Stimulated activated naive CD4-positive, alpha-beta T cell (primary cell): ENCODE measurements at places on chromosomes 7 and 10.

DNA sequence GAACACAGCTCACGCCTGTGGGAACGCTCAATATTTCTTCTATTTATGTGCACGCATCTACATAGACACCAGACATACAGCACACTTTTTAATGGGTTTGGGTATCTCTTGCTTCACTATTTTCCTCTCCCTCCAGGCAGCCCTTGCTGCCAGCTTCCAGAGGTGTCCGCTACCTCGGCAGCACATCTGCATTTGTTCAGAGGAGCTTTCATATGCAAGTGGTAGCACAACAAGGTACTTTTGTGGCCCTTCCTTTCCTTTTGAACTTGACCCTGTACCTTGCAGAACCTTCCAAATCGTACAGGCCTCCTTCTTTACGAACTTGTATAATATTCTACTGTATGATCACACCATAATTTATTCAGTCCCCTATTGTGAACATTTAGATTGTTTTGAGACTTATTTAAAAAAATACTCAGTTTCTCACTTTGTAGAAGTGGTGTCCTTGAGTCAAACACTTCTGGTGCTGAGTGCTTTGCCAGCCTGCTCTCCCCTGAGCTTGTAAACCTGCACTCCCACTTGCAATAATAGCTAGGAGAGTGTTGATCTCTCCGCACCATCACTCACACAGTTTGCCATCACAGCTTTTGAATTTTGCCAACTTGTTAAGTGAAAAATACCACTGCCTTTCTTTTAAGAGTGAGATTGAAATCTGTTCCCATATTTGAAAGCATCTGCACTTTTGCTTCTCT, 106.0 kb upstream of the ZNF32 start:
- no peak for DNase-seq

DNA sequence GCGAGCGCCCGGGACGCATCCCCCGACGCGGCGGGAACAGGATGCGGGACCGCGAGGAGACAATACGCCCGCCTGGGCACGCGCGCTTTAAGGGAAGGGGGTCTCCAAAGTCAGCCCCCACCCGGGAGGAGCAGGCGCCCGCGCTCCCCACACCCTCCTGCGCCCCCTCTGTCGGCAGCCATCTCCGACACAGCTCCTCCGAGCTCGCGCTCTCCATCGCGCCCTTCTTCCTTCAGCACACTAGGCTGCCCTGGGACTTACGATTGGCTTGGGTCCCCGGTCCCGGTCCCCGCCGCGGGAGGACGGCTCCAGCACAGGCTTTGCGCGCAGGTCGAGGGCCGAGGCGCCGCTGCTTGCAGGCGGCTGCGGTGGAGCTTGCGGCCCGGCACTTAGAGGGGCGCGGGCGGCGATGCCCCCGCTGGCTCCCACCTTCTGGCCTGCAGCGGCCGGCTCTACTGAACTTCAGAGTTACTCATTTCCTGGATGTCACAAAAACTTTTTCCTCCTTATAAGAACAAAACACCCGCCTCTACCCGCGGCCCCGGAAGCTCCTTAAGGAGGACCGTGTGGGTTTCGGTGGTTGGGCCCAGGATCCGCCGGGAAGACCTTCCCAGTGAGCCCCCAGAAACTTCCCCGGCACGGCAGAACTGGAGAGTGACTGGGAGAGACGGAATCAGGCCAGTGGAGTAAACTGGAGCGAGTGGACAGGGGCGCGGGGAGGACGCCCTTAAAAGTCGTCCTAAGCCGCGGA, at the start of gene ITPRIP:
Gene ITPRIP (minus strand): TSS at position 481 of the 751 bp plus-strand sequence. CDS start 22,414 bp downstream, outside the sequence.
- DNase-seq = peak; percentile 97

GRCh38 chr10:133163889-133164815, 4.1 kb downstream of the KNDC1 start:
- DNase-seq = no peak

DNA sequence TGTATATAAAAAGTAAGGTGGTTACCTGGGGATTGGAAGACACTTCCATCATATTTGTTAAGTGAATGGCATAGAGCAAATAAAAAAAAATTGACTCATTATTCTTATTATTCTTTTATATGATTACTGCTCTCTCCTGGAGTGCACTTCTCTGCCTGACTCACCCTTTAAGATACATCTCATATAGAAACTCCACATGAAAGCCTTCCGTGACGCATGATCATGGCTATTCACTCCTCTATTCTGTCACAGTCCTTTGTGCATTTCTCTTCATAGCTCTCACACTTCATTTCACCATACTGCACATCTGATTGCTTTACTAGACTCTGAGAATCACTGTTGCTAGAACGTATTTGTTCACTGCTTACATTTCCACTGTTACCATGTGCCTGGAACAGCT, 597.3 kb downstream of the CNTNAP2 start:
- no peak for DNase-seq

GRCh38 chr10:91444211-91445182, 34.4 kb downstream of the HECTD2 start:
- DNase-seq = no peak

GRCh38 chr7:66409493-66409892, 204.4 kb downstream of the TPST1 start:
- no peak for DNase-seq

GRCh38 chr10:46516660-46517416, 39.6 kb downstream of the GPRIN2 start:
- no peak for DNase-seq

GRCh38 chr7:13947535-13947934, 41.9 kb downstream of the ETV1 start:
- DNase-seq = no peak

DNA sequence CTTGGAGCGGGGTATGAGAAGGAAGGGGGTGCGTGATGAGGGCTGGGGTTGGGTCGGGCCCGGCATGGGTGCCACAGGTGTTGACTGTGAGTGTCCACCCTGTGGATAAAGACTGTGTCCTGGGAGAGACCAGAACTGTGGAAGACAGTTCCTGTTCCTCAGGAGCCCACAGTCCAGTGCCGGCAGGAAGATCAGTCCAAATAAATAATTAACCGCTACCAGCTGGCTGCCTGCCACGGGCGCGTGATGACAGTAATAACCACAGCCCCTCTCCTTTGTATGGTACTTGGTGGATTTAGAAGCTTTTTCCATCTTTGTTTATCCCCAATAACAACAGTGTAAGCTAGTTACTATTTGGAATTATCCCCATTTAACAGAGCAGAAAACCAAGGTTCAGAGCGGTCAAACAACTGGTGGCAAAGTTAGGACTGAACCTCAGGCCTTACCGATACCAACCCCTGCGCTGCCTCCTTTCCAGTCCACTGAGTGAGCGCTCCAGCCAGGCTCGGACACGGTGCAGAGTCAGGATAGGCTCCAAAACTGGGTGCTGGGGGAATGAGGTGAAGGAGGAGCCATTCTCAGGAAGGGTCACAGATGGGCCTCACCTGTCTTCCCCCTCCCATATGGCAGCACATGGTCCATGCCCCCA, 5.1 kb downstream of the ZMIZ1 start:
- DNase-seq = no peak

GRCh38 chr10:31320550-31321211, 1.7 kb downstream of the ZEB1 start:
- peak; percentile 46 for DNase-seq

DNA sequence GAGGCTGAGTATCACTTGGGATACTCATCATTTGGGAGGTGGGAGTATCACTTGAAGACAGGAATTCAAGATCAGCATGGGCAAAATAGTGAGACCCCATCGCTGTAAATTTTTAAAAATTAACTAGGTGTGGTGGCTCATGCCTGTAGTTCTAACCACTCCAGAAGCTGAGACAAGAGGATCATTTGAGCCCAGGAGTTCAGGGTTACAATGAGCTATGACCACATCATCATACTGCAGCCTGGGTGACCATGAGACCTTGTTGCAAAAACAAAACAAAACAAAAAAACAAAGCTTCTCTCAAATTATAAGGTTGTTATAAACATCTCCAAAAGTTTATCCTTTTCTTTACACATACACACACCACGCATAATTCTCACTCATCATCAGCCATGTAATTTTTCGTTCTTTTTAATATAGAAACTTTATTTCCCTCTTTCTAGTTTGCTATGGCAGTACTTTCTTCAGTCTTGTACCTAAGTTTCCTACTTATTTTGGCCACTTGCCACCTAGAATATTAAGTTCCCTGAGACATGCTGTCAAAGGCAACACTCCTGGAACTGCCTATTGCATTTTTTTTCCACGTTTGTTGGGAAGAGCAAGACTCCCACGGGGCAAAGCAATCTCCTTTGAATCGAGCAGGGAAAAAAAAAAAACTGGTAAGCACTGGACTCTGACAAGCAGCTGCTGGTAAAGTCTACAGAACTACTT, 37.1 kb downstream of the SKIDA1 start:
- DNase-seq = no peak

DNA sequence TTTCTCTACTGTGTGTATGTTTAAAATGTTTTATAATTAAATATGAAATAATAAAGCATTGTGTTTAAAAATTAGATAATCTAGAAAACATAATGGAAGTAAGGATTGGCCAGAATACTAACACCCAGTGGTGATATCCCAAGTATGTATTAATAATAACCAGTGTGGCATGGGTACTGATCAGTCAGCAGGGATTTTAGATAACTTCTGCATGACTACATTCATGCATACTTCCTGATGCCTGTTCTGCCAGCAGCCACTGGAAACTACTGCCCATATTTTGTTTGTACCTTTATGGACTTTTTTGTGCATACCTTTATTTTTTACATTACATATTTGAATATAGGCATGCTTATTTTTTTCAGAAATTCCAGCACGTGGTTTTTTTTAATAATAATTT, 156.6 kb upstream of the TMEM196 start:
- DNase-seq = no peak

- DNase-seq = no peak
These were observed 26.4 kb downstream of the PDLIM1 start for GRCh38 chr10:95264227-95265051.

DNA sequence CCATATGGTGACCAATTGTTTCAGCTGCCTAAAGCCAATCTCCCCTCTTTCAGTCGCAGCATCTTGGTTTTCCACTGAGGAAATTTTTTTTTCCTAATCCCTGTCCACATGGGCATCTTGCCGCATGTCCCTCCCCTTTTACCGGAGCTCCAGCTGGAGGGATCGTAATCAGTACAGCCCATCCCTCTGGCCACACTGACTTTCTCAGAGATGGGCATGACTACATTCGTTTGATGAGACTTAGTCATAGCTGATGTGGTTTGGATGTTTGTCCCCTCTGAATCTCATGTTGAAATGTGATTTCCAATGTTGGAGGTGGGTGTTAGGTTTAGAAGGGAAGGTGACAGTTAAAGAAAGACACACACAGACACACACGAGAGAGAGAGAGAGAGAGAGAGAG, 186.8 kb upstream of the CXCL12 start:
- DNase-seq = no peak

- DNase-seq = no peak
These were observed 257.6 kb downstream of the GATA3 start for GRCh38 chr10:8312079-8312478.

GRCh38 chr7:143416565-143417149, 8.0 kb upstream of the EPHA1 start:
- DNase-seq = no peak

DNA sequence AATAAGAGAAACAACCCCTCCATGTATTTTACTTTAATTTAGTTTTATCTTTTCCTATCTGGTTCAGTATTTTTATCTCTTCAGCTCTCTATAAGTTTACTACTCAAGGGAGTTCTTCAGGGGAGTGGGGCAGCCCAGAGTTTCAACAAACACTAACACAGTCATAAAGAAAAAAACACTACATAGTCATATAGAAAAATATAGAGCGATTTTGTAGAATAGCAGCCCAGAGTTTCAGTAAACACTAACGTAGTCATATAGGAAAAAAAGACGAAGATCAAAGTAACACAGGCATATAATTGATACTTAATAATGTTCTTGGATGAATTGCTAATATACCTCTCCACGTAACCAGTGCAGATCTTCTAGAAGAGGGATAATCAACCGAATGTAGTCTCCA, 54.7 kb downstream of the PON1 start:
- DNase-seq = no peak

GRCh38 chr10:32357056-32357735, 10.2 kb upstream of the EPC1 start:
- DNase-seq = peak; percentile 43

DNA sequence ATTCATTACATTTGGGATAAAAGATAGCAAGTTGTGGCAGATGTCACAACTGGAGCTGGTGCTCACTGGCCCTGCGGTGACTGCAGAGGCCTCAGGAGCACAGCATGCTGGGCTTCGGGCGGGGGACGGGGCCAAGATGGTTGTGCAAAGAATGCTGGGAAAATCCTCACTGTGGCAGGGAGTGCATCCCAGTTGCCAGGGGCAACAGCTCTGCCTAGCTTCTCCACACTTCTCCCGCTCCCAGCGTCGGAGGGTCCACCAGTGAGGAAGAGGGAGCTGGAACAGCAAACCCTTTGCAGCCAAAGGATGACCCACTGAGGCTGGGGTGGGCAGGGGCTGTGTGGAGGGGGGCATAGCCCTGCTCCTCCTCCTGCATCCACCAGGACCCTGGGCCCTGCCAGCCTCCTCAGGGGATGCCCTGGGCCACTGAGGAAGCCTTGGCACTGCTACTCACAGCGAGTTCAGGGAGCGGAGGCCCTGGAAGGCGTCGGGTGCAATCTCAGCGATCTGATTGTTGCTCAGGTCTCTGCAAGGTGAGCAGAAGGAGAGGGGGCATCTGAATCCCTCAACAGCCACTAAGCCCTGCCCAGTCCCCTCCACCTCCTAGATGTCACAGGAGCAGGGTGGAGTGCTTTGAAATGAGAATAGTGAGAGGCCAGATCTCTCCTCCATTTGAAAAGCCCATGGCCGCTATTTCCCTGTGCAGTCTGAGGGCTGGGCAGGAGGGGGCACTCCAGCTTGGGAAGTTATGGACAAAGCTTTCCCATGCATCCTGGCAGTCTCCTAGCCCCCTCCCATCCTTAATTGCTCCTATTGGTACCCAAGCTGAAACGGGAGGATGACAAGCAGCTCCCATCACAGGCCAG, 126.5 kb downstream of the SLIT1 start:
- no peak for DNase-seq

GRCh38 chr10:1409392-1409791, 327.9 kb downstream of the ADARB2 start:
- no peak for DNase-seq

DNA sequence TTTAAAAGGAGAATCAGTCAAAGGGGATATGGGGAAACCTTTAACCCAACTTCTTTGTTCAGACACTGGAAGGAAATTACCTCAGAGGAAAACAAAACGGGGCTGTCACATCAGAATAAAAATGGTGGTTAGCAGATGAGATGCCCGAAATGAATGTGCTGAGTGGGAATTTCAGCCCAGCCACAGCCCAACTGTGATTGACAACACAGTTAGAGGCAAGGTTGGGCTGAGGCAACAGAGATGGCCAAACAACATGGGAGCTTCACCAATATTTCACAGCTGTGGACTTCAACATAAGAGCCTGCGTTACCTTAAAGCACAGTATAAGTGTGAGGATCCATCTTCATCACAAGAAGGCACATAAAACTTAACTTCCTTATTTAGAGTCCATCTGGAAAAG, 133.5 kb upstream of the PTPRZ1 start:
- no peak for DNase-seq

DNA sequence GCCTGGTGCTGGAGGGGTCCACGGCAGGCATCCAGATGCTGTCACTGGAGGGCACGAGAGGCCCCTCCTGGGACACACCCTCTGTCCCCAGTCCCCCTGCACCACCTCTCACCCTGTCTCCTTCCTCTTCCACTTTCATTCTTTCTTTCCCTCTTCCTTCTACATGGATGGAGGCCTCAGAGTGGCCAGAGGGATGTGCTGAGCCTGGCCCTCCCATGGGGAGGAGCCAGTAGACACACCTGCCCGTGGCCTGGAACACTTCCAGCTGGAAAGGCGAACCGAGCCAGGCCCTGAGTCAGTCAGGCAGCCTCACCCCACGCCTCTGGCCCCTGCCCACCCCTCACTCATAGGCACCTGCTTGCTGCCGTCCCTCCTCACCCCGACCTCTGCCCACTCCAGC, 55.9 kb upstream of the MXI1 start:
- DNase-seq = no peak

GRCh38 chr10:102654969-102655368, 10.7 kb downstream of the TRIM8 start:
- DNase-seq = no peak
